CD4-positive, alpha-beta memory T cell (primary cell): ENCODE measurements at places on chromosomes 5 and 9.

DNA sequence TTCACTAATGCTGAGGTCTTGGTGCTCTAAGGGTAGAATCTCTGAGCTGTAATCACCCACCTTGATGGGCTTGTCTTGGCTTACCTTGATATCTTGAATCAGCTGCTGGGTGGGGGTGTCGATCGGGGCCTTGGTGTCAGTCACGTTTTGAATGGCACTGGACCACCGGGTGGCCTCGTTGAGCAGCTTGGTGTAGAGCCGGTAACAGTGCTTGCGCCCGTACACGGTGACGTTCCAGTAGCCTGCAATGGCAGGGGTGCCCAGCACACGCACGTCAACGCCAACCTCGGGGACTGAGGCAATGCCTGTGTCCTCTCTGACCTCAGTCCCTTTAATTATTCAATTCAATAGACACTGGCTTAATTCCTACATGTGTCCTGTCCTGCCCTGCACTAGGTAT, 63.1 kb upstream of the RETREG1 start:
- no peak for DNase-seq

- no peak for DNase-seq
These were observed 139.2 kb upstream of the PALM2AKAP2 start for GRCh38 chr9:109640580-109641371.

DNA sequence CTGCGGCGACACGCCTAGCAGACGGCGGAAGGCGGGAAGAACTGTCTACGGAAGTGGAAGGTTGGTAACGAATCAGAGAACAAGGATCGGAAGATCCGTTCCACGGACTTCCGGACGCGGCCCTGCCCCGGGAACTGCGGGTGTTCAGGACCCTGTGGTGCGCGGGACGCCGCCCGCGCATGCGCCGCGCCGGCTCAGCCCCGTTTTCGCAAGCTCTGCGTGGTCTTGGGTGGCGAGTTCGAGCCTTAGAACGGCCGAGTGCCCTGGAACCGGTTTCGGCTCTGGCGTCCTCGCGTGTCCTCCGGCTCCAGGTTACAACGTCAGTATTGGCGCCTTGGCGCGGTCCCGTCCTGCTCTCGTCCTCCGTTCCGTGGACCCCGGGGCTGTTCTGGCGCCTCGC, 515 bp upstream of the RNU6ATAC start:
- no peak for DNase-seq

GRCh38 chr5:142176255-142176654, 67.7 kb downstream of the NDFIP1 start:
- DNase-seq = no peak

DNA sequence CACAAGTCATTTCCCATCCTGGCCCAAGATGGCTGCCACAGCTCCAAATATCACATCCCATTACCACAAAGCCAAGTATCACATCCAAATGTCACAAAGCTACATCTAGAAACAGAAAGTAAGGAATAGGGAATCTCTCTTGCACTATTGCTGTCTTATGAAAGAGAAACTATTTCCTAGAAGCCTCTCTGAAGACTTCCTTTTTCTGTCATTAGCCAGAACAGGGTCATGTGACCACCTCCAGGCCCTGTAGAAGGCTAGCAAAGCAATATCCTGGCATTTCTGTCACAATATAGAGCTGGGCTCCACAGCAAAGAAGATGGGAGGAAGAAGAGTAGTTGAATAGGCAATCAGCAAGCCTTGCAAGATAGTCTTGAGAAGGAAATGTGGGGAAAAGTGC, 99.2 kb downstream of the SH3TC2 start:
- no peak for DNase-seq

DNA sequence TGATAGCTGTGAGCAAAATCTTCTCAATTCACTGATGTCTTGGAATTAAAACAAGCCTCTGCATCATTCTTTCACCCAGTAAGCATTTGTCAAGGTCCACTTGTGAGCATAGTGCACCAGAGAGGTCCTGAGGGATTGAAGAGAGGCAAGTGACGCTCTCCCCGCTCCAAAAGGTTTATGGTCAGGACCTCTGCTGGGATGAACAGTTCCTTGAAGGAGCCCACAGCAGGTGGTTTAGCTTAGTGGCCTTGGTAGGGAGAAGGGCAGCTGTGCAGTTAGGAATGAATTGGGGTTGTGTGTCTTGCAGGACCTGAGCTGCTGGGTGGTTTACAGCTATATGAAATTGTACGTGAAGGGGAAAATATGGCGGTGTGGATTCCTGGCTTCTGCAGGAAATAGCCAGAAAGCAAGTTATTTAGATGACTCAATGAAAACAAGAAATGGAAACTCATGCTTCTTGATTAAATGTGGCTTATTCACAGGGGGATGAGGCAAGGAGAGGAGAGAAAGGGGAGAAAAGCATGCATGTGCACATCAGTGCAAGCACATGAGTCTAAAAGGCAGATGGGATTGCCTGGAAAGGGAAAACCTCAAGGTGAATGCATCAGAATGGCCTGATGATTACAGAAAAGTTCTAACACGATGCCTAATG, 42.0 kb downstream of the SUB1 start:
- DNase-seq = no peak

DNA sequence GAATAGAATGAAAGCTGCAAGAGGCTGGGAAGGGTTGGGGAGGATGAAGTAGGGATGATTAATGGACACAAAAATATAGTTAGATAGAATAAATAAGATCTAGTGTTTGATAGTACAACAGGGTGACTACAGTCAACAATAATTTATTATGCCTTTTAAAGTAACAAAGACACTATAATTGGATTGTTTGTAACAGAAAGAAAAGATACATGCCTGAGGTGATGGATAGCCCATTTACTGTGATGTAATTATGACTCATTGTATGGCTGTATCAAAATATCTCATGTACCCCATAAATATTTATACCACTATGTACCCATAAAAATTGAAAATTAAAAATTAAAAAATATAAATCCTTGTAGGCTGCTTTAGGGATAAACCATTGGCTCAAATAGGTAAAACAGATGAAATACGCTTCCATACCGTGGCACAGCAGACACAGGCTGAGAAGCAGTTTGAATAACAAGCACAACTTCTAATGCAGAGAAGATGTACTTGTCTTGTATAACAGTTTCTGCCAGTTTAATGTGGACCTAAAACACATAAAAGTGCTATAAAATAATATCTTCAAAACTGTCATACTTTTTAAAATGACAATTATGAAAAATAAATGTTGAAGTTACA, 34.9 kb downstream of the APBA1 start:
- no peak for DNase-seq

- no peak for DNase-seq
These were observed 28.9 kb downstream of the MAN2A1 start for GRCh38 chr5:109718632-109719031.

DNA sequence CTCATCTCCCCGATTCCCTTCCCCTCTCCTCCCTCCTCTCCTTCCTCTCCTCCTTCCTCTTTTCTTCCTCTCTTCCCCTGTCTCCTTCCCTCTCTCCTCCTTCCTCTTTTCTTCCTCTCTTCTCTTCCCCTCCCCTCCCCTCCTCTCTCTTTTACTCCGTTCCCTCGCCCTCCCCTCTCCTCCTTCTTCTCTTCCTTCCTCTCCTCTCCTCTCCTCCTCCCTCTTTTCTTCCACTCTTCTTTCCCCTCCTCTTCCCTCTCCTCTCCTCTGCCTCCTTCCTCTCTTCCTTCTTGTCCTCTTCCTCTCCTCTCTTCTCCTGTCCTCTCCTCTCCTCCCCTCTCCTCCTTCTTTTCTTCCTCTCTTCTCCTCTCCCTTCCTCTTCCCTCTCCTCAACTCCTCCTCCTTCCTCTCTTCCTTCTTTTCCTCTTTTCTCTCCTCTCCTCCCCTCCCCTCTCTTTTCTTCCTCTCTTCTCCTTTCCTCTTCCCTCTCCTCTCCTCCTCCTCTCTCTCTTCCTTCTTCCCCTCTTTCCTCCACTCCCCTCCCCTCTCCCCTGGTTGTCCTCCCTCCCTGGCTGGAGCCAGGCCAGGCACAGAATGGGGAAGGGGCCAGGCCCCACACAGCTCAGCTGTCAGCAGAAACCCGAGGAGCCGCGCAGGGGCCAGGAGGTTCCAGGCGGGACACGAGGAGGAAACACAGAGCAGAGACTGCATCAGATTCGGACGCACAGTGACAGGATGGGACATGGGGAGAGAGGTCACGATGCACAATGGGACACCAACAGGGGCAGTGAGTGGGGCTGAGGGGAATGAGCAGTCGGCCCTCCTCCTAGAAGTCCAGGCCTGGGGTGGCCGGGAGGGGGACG, 48.0 kb downstream of the CAMK2A start:
- DNase-seq = no peak

DNA sequence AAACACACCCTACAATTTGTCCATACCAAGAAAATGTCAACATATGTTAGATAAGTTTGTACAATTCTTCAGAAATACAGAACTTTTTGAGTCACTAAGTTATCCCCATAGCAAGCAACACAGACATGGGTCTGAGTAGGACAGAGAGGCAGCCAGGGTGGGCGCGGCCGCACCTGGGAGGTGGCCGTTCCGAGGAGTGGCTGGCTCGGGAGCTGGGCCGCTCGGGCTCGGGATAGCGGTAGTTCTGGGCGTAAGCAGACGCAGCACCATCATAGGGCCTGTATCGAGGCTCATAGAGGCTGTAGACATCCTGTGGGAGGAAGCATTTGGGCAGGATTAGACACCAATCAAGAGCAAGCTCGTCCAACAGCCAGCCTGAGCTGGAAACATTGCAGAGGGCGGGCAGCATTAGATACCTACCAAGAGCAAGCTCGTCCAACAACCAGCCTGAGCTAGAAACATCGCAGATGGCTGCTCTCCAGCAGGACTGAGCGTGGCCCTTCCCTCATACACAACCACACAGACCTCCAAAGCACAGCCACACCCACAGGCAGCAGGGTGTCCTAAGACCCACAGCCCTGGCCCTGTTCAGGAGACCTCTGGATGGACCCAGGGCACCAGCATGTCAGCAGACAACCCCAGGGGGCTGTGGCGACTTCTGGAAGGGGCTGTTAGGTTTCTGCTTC, 10.9 kb downstream of the SEC16A start:
- DNase-seq = no peak

DNA sequence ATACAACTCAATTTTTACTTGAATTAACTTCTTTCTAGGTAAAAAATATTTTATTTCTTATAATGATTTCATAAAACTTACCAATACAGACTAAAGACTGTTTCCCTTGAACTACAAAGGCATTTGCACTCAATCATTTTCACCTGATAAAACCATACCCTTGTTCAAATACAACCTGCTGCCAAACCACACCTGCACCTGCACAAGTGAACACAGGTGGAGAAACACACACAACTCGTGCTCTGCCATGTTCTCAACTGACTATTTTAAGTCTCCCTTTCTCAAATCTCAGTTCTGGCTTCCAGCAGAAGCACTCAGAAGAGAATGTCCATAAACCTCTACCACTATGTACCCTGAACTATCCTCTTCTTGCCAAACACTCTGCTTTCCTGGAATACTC, 1892.1 kb downstream of the MAT2B start:
- DNase-seq = no peak

DNA sequence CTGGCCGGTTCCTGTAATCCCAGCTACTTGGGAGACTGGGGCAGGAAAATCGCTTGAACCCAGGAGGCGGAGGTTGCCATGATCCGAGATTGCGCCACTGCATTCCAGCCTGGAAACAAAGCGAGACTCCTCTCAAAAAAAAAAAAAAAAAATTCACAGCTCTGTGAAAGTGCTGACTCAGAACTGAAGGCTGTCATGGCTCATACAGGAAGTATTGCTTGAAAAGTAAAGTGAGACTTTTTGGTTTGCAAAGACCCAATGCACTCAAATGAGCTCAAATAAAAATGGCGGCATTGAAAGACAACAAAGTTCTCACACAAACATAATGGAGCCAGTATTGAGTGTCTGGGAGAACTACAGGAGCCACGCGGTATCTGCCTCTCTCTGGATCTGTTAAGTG, 202.1 kb downstream of the FBXL7 start:
- DNase-seq = no peak

DNA sequence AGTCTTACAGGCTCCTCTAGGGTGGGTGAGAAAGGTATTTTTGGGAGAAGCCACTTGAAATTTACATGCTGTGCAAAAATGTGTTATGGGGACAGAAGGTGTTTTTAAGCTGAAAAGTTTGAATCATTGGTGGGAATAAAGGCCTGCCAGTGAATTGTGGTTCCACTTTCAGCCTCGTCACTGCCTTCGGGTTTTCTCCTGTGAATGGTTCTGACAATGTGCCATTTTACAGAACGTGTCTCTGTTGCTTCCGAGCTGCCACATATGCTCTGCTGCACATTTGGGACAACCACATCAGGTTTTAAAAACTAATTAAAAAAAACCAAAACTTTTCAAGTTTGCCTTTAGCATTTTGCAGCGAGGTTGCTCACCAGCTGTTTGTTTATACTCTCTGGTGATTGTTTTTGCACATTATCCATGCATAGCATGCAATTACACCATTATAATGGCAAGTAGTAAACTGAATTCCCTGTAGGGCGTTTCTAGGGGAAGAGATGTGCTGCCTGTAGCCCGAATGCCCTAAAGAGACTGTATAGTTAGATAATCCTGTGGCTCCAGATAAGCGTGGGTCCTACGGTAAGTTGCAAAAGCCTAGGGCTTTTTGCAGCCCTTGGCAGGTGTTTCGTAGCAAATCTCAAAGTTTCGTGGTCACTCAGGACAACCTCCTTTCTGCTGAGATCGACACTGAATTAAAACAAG, 40.1 kb upstream of the SUB1 start:
- DNase-seq = no peak

GRCh38 chr5:175597718-175598117, 60.2 kb upstream of the HRH2 start:
- no peak for DNase-seq

DNA sequence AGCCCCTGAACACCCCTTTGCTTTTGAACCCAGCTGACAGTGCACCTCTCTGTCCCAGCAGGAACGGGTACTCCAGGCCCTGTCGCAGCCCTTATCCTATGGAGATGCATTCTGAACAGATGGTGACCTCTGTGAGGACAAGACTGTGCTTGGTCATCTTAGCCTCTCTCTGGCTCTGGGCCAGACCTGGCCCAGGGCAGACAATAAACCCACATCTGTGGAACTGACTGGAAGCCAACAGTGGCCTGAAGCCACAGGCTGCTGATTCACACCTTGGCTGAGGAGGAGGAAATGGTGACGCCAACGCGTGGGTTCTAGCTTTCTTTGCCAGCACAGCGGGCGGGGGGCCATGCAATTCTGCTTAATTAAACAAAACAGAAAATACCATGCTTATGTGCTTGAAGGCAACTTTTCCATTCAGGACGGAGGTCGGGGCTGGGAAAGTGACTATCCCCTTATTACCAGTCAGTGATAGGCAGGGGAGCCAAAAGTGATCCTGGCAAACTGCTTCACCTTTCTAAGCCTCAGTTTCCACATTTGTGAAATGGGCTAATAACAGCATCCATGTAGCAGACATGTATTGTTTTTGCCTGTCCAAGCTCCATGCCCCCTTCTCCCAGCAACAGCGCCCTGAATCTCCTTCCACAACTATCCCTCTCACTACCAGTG, 10.8 kb downstream of the SH3PXD2B start:
- DNase-seq = no peak

GRCh38 chr5:140166911-140167310, 8.1 kb upstream of the CYSTM1 start:
- DNase-seq = no peak
